ENCODE measurements at places on chromosomes 12 and 14.

DNA sequence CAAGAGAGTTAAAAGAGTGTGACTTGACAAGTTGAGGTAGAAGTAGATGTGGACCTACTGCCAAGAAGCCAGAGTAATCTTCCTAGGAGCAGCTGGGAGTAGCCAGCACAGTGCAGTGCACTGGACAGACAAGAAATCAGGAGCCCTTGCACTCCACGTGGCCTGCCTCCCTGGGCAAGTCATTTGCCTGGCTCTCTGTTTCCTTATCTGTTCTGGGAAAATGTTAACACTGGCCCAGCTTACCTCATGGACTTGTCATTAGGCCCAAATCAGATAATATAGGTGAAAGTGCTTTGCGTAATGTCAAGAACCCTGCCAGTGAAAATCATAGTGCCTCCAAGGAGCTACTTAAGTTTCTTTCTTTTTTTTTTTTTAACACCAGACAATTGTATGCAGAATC, 19.2 kb downstream of the SLC7A8 start:
- no peak for DNase-seq

DNA sequence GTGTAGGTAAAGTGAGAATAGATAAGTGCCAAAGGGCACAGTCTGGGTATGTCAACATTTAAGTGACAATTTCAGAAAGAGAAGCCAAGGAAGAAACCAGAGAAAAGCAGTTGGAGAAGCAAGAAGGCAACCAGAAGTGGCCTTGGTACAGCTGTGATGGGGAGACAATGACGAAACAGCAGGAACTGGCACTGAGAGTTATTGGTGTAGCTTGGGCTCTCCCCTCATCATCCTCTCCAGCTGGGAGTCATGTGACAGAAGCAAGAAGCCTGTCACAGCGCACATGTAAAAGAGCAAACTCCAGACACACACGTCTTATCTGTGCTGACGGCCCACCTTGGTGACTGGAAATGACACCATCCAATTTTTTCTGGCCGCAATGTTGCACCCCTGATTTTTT, 203.3 kb upstream of the NUDT4 start:
- no peak for DNase-seq

DNA sequence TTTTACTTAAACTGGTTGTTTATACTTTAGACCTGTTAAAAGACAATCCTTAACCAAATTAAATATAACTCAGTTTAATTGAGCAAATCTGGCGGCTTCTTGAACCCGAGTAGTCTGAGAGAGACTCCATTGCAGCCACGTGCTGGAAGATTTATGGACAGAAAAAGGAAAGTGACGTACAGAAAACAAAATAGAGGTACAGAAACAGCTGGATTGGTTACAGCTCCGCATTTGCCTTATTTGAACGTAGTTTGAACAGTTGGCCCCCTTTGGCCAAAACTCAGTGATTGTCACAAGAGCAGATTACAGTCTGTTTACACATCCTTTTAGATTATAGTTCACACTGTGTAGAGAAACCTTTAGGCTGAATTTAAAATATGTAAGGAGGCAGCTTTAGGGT, 155.9 kb downstream of the RAD51B start:
- DNase-seq: no peak

DNA sequence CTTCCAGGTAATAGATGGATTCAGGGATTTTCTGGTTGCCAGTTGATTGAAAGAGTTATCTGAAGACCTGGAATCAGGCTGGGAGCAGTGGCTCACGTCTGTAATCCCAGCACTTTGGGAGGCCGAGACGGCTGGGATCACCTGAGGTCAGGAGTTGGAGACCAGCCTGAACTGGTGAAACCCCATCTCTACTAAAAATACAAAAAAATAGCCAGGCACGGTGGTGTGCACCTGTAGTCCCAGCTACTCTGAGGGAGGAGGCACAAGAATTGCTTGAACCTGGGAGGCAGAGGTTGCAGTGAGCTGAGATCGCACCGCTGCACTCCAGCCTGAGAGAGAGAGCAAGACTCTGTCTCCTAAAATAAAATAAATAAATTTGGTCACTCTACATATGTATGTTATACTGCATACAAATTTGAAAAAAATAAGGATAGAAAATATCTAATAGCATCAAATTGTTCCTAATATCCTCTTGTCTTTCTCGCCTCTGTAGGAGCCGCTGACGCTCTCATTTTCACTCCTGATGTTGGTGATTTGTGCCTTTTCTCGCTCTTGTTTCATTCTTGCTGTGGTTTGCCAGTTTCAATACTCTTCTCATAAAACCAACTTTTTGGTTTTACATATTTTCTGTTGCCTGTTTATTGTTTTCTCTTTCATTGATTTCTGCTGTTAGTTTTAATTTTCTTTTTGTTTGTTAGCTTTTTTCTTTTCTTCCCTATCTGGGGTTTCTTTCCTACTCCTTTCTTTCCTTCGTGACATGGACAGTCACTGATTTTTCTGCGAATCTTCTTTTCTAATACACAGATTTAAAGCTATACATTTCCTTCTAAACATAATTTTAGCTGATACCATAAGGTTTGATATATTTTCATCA, 23.8 kb upstream of the PLD4 start:
- DNase-seq: no peak

- DNase-seq: no peak
These were observed 29.3 kb downstream of the ZCRB1 start for GRCh38 chr12:42296503-42297109.

- peak; percentile 24 for DNase-seq
These were observed 109.7 kb downstream of the ADGRD1 start for GRCh38 chr12:131063413-131063812.

- DNase-seq: peak; percentile 100
These were observed 738 bp upstream of the ATP2B1 start for GRCh38 chr12:89709157-89709994.

- peak; percentile 62 for DNase-seq
These were observed 44.8 kb upstream of the GZMB start for GRCh38 chr14:24678801-24679247.

DNA sequence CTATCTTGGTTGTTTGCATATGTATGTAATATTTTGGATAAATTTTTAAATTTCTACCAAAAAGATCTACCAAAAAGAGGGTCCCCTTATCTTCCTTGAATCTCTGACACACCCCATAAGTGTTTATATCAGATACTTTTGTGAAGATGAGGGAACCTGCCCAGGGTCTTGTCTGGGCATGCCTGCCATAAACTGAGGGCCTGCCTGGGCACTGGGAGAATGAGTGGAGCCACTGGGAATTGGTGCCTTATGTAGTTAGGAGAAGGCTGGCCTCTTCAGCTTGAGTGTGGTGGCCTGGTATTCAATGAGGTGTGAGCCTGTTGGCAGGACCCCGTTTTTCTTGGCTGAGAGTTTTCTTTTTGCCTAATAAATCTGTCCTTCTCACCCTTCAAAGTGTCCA, 46.5 kb downstream of the OR9K2 start:
- no peak for DNase-seq

GRCh38 chr14:49679271-49679670, 8.7 kb downstream of the POLE2 start:
- DNase-seq: no peak

DNA sequence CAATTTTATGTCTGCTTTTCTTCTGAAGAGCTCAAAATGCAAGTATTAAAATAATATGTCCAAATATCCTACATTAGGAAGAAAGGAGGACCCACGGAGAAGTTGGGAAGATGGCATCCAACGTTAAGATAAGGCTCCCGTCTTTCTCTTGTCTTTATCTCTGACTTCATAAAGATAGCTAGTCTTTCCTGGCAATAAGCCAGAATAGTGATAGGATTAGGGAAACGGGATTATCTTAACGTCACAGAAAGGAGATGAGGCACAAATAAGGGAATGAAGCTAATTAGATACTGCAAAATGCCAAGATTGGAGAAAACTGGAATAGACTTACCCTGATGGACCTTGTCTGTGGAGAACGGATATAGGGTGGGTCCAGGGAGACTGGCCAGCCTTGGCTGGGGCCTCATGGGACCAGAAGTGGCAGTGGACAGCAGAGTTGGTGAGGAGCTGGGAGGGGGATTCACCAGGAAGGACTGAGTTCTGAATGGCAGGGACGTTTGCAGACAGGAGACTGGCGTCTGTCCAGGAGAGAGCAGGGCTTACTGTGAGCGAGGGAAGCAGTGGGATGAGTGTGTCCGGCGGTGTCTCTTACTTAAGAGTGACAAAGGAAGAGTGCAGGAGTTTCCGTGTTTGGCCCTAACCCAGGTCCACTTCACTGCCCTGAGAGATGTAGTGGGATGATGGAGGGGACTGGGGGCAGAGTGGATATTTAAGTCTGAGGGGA, 119.9 kb downstream of the CACNA1C start:
- no peak for DNase-seq

DNA sequence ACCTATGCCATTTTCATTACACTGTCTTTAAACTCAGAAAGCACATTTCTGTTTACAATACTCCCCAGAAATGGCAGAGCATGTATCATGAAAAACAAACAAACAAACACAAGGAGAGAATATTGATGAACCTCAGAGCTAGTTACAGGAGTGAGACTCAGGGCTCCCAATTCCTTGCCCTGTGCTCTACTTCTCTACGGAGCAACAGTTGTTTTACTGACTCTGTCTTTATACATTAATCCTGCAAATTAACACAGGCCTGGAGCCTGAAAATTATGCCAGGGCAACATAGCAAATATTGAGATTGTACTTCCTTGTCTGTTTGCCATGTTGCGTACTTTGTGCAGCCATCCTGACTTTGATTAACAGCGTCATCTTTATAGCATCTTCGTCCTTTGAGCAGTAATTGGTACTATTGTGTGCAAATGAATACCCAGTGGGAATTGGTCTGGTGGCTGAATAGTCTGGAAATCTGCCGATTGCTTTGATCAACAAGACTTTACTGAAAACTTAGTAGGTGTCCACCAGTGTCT, 15.2 kb upstream of the AKAP6 start:
- DNase-seq: no peak

- peak; percentile 19 for DNase-seq
These were observed 50.1 kb downstream of the CD9 start for GRCh38 chr12:6250343-6250742.

DNA sequence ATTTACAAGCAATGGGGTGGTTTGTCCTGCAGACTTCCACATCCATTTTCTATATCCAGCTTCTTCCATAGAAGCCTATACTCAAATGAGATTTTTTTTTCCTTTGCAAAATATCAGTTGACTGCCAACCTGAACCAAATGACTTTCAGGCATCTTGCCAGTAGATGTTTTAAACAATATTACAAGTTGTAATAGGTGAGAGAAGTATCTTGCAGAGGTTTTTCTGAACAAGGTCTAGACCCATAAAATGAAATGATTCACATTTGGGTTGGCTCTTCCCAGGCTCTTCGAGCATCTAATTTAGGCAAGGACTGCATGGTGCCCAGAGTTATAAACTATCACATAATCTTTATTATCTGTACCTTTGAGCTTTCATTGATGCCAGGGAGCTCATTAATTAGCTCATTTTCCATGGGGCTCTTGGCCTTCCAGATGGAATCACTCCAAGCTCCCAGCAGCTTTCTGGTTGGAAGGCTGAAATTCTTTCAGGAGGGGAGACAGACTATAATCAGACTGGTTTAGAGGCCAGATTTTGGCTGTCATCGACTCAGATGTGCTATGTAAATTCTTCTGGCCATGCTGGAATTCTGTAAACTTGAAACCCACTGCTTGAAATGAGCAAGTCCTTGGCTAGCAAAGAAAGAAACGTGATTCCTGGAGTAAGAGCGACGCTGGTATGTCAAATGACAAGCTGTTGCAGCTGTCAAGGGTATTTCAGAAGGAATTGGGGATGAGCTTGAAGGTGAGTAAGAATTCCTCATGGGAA, 32.2 kb upstream of the DICER1 start:
- no peak for DNase-seq

DNA sequence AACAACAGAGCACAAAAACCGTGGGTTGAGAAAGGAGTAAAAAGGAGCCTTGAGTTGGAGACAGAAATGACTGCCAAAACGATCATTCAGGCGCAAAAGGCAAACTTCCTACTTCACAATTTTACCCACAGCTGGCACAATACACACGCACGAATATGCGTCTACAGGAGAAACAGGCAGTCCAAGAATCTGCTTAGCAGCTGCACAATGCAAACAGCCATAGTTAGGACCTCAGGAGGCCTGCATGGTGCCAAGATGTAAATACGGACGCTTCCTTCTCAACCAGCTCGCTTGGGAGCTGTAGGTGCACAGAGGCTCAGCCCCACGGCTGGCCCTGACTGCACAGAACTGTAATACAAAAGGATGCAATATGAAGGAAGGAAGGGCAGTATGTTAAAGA, 250.1 kb upstream of the CAND1 start:
- no peak for DNase-seq

GRCh38 chr14:24954037-24954699, 95.8 kb downstream of the STXBP6 start:
- DNase-seq: no peak

DNA sequence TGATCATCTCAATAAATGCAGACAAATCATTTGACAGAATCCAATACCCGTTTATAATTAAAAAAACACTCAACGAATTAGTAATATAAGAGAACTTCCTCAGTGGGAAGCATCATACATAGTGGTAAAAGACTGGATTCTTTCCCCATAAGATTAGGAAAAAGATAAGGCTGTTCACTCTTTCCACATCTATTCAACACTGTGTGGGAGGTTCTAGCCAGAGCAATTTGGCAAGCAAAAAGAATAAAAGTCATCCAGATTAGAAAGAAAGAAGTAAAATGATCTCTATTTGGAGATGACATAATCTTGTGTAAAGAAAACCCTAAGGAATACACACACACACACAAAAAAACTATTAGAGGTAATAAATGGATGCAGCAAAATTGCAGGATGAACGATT, 38.4 kb downstream of the YEATS4 start:
- DNase-seq: no peak

GRCh38 chr12:18145924-18146323, 55.9 kb upstream of the RERGL start:
- no peak for DNase-seq

DNA sequence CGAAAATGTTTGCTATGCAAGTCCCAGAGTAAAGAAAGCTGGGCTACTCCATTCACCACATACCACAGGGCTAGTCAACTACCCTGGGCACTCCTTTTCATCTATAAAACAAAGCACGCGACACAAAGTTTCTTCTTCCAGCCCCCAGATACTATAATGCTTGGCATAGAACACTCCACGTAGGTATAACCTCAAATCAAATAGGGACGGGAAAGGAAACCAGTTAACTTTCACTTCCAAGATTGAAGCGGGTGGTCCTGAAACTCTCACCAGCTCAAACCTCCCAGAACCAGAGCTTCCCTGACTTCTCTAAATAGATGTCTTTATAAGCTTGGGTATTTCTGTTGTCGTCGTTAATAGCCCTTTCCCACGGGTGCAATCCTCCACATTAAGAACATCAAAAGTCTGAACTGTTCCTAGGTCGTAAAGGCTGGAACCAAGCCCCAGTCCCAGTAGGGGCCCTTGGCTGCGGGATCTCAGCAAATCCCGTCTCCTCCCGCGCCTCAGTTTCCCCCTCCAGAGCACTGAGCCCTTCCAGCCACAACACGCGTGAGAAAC, 647 bp downstream of the LGMN start:
- DNase-seq: no peak

DNA sequence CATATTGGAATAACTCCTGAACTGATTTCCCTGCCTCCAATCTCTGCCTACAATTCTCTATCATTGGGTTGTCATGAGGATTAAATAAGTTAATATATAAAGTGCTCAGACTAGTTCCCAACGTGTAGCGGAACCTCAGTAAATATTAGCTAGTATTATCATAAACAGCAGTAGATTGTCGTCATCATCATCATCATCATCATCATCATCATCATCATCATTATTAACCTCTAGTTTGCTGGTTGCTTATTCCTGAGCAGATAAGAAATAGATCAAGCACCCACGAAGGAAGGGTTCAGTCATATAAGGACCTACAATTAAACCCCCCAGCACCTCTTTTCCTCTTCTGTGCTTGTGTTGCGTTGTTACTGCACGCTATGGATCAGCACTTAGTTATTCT, 48.8 kb upstream of the PARP11 start:
- DNase-seq: no peak

Data from right lobe of liver (tissue), 6 donors.